ENCODE measurements at places on chromosomes 4 and X.

GRCh38 chr4:13413729-13414437, 70.3 kb downstream of the RAB28 start:
- no peak for DNase-seq

GRCh38 chrX:69238887-69239231, 73.6 kb upstream of the PJA1 start:
- DNase-seq, result no peak

GRCh38 chr4:95985051-95985450, 145.2 kb downstream of the PDHA2 start:
- DNase-seq, result no peak

DNA sequence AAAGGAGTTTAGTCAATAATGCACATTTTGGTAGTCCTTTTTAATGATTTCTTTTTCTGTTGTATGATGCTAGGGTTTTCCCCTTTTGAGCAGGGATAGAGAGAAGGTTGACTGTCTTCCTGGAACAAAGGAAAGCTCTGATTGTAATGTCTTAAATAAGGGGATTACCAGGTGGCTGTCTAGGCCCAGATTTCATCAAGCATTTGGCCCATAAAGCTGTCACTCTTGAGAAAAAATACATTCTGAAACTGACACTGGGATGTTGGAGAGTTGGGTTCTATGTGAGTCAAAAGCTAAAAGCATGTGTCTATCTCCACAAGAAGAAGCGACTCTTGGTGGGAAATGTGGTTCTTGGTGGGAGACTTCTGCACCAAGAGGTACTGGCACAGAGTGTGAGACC, 26.4 kb downstream of the KIAA1210 start:
- DNase-seq, result no peak

- DNase-seq, result peak; percentile 15
Measured at GRCh38 chr4:123616951-123617461, 220.4 kb downstream of the SPRY1 start.

DNA sequence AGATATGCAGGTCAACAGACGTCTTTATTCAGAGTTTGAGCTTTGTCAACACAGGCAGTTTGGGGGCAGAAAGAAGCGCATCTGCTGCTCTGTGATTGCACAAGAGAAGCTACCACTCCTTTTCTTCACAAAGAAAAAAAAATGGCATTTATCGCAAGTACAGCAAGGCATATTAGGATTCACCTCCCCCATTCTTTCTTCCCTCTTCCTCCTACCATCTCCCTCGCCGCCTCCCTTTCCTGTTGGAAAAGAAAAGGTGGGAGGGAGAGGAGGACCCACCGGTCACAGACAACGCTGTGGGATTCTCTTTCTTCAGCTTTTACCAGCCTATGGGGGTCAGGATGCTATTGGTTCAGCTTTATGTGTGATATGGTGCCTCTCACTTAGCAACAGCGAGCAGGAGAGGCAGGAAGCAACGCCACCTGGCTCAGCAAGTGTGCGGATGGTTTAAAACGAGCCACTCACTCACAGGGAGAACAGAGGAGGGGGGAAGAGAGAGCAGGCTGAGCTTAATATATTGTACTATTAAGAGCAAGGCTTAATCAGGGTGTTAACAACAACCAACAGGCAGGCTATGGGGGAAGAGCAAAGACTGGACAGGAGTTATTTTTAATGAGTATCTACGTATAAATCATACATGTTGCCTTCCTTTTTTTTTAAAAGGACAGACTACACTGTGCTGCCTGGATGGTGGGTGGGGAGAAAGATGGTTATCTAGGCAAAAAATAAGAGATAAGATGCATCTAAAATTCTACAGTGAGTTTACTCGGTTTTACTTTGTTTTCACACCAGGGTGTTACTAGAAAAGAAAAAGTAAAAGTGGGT, 104.7 kb downstream of the MAML3 start:
- peak; percentile 18 for DNase-seq

DNA sequence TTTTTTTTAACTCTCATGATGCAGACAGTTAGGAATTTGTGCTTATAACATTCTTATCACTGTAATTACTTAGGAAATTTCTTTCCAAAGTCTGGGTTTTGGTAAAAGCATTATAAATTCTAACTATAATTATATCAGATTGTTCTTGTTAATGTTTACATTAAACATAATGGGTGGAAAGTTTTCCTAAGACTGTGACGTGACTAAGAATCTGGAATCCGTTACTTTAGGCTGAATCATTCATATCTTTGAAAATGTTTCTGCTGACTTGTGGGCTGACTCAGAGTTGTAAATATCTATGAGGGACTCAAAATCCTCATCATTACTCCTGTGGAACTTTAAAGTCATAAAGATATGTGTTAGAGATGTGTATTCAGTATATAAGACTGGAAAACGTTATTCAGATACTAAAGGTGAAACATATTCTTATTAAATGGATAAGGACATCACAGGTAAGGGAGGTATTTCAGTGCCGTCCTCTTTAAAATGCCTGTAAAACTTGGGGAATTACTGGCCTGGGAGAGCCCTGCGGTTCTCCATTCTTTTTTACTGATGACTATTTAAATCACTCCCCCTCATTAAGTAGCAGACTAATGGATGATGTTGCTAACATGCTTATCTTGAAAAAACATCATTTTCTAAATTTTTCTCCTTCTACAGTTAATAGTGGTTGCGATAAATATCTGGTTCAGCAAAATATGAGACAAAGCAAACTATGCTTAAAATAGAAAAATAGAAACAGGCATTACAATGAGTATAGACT, 159.0 kb downstream of the DCLK2 start:
- DNase-seq, result no peak

All from ascending aorta (tissue), 2 donors.